RKO (cell line): ENCODE measurements at places on chromosomes 7 and 10.

GRCh38 chr10:120917521-120918250 lies 66.5 kb downstream of the WDR11 start:
- DNase-seq = no peak

GRCh38 chr10:63719226-63719856 lies 198.1 kb downstream of the REEP3 start:
- no peak for DNase-seq

- no peak for DNase-seq
These were observed 22.0 kb downstream of the SLC16A9 start for GRCh38 chr10:59687657-59688056.

DNA sequence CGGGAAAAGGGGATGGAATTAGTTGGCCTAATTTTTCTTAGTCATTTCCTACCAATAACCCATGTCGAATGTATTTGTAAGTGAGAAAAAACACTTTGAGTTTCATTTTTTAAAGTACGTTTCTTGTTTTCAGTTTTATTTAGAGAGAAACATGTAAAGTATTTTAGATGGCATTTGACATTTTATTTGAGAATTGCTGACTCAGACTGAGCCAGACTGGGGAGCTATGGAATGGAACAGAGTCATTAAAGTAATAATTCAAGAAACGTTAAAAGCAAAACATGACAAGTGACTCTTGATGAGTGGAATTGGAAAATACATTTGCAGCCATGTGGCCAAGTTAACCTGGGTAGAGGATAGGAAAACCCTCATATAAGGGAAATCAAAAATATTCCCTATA lies 286.1 kb upstream of the NPSR1 start:
- DNase-seq = no peak

DNA sequence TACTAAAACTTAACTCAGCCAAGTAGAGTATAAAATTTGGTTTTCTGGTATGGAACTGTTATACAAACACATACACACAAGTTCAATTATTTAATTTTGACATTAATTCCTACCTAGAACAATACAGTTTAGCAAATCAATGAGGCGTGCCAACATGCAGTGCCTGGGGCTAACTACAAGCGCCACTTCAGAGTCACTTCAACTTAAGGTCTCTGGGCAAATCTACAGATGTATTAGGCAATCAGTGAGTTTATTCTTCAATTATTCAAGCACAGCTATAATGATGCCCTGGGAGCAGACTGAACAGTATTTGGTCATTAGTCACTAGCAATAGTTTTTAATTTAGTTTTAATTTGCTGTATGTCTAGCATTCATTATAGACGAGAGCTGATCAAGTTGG lies 51.6 kb downstream of the HIBADH start:
- no peak for DNase-seq

DNA sequence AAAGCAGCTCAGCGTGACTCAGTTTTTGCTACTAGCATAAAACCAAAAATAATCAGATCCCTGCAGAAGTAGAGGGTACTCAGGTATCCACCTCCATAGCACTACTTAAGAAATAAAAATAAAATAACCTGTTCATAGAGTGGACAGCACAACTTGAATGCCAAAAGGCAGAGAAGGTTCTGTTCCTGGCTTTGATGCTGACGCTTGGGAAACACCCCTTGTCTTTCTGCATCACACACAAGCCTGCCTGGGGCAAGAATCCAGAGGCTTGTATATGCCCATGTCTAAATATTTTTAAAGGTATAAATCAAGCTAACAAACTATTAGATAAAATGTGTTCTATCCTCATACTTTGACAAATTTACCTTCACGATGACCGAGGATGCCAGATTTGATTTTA lies 207.3 kb downstream of the KIAA1217 start:
- DNase-seq = no peak

DNA sequence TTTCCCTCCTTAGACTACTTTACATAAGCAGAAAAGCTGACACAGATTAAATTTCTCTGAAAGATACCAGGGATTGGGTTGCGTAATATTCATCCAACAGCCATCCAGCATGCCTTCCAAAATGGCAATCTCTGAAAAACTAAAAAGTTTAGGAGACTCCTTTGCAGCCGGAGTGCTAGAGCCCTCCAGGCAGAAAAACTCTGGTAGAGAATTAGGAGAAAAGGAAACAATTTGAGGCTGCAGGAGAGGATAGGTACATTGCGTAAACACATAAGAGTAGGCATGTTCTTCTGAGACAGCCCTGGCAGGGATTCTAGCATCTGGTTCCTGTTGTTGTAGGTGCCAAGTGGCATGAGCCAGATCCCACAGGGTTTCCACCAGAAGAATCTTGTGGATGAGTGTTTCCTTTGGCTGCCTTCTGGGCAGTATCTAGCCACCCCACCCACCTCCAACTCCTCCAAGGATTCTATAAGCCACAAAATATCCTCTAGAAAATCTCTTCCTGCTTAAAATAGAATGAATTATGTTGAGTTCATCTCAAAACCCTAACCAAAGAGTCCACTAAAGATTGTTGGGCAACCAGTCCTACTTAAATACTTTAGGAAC lies 402.4 kb downstream of the HGF start:
- DNase-seq = no peak

- DNase-seq = no peak
These were observed 173.0 kb downstream of the NSUN6 start for GRCh38 chr10:18478354-18478753.

DNA sequence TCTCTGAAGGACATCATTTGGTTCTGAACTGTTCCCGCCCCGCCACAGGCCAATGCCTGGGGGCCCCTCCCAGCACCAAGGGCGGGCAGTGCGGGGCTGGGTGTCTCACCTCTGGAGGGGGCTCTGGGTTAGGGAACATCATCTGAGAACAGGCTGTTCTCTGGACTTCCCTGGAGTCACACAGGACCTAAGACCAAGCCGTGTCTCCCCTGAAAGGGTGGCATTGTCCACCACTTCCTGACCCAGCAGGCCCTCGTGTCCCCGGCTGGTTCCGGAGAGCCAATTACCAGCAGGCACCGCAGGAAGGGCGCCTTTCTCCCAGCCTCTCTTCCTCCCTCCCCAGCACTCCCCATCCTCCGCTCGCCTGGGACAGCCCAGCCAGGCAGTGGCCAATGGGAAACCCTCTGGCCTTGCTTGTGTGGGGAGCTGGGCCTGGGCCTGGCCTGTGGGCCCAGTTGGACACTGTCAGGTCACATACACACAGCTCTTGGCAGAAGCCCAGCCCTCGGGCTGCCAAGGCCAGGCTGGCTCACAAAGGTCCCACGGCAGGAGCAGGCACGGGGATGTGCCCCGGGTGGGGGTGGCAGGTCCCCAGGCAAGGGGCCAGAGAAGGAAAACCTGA lies 119.5 kb downstream of the SPDYE5 start:
- DNase-seq = no peak

GRCh38 chr7:363626-364025 lies 73.7 kb downstream of the FOXL3 start:
- no peak for DNase-seq

DNA sequence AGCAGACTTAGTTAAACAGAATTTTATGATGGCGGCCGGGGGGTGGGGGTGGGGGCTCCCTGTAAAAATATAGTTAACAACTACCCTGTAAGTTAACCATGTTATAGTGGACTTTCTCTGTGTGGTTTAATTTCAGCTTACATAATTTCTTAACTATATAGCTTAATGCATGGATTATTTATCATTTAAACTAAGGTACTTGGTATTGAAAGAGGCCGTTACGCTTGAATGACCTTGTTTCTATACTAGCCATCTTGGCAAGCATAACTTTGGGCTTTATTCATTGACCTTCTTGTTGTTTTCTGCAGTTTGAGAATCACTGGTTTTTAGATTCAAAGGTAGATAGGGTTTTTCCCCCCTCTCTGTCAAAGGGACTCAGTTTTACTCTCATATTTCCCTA lies 8.4 kb downstream of the EIF4EBP2 start:
- no peak for DNase-seq

DNA sequence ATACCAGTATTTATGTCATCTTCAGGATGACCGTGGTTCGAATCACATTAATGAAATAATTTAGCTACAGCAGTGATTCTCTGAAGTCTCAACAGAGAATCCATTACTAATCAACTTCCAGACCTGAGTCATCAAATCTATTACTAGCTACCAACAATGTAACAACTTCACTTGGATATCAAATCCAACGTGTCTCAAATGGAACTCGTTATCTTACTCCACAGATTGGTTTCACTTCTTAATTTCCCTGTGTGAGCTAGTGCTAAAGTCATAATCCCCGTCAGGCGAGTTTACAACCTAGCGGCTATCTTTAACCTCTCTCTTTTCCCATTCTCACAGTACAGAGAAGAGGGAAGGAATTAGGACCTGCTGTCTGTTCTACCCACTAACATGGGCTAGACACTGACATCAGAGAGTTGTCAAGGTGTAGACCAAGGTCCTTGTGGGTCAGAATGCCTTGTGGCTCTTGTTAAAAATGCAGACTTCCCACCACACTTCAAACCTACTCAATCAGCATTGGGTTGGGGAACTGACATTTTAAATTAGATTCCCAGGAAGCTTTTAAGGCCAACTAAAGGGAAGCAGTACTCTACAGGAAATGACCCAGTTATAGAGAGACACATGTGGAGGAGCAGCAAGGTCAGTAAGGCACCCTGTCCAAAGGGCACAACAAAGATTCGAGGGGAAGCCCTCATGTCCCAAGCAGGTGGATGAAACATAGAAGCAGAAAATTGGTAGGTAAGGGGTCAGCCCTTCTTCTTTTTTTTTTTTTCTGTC lies 57.3 kb upstream of the GSAP start:
- peak; percentile 16 for DNase-seq

DNA sequence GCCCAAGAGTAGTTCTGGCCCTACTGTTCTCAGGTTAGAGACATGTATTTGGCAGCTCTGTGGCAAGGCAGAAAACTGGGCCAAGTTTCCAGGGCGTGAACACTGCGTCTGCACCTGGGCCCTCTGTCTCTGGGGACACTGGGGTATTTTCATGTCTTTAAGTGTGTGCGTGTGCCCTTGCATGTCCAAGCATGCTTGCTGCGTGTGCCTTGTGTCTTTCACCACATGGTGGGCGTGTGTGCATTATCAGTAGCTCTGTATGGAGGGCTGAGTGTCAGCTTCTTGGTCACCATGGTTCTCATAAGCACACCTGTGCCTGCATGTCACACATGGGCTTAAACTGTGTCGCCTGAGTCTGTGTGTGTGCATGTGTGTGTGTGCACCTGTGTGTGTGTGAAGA lies 69.3 kb downstream of the HIPK2 start:
- DNase-seq = no peak

- no peak for DNase-seq
These were observed 252.2 kb downstream of the GALNT17 start for GRCh38 chr7:71384094-71384493.

DNA sequence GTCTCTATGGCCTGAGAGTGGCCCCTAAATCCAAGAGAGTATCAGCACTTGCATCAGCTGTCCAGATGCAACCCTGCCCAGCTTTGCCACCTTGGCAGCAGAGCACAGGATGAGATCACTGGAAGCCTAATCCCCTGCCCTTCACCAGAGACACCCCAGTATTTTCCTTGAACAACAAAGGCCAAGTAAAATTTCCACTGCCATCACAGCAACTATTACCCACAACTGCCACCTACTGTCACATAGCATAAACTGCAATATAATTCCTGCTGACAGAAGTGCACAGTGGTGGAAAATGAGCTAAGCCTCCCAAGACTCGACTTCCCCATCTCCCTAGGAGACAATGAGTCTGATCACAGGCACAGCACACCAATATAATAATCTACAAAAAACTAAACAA lies 462.8 kb upstream of the ZWINT start:
- DNase-seq = peak; percentile 2

DNA sequence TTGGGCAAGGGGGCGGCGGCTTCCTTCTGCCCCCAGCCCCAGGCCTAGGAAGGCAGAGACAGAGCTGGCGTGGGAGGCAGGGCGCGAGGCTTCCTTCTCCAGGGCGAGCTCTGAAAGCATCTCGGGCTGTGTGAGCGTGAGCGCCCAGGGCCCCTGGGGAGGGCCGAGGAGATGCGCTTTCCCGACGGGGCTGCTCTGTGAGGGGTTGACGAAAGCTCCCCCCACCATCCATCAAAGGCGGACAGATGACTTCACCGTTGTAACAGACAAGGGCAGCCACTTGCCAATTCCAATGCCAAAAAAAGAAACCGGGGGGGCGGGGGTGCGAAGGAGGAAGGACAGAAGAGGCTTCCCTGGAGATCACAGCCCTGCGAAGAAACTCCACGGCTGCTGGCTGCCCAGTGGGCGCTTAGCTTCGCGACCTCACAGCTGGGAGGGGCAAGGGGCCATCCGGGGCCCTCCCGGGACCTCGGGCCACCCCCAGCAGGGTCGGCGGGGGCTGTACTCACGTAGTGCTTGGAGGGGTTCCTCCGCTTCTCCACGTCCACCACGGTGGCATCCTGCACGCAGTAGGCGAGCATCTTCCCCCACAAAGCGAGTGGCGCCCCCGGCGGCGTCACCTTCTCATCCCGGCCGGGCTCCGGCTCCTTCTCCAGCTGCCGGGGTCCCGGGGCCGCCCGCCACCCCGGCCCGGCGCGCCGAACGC lies 537 bp downstream of the SH3PXD2A start:
- DNase-seq = no peak

- peak; percentile 8 for DNase-seq
These were observed 64.1 kb upstream of the PDZD8 start for GRCh38 chr10:117439243-117439912.

- no peak for DNase-seq
These were observed 240.5 kb downstream of the ETV1 start for GRCh38 chr7:13748998-13749397.

DNA sequence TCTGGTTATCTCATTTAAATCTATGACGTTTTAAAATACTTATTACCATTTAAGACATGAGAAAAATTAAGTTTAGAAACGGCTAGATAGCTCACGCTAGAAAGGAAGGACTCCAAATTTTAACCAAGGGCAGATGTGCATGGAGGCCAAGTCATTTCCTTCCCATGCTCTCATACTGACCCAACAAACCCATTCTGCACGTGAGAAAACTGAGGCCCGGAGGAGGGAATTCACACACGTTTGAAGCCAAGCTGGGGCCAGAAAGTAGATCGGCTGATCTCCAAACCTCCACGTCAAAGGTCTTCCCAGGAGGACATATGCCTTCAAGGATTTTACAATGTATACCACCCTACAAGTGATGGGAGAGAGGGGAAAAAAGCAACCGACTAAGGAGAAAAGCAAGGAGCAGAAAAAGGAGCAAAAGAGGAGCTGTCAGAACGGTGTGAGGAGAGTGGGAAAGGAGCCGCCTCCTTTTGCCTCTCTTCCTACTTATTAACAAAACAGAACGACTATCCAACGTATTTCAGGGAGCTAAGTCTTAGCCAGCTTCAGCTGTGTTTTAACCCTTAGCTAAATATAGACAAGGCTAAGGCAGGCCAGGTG lies 645 bp upstream of the SIRT1 start:
- no peak for DNase-seq
